ENCODE measurements at places on chromosomes 4 and X.

- DNase-seq: no peak
These were observed 3.9 kb upstream of the DTHD1 start for GRCh38 chr4:36277533-36277932.

GRCh38 chr4:94695384-94695783 lies 62.4 kb upstream of the BMPR1B start:
- DNase-seq: no peak

GRCh38 chrX:13506574-13506973 lies 62.8 kb upstream of the EGFL6 start:
- DNase-seq: peak; percentile 59

- DNase-seq: no peak
These were observed 85.1 kb upstream of the NDP start for GRCh38 chrX:44058339-44058738.

DNA sequence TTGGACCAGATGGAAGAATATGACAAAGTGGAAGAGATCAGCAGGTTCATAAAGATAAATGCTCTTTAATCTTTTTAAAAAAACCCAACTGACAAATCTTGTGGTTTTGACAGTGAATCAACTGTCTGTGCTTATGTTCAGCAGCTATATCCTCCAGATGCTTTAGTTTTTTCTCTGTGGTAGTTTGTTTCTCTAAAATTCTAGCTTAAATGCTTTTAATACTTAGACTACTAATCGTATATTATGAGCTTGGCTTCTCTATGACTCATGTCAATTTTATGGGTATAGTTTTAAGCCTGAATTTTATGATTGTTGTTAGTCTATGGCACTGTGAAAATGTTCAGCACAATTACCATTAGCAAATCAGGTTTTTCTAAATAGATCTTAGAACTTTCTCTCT lies 12.9 kb downstream of the HHIP start:
- peak; percentile 80 for DNase-seq

DNA sequence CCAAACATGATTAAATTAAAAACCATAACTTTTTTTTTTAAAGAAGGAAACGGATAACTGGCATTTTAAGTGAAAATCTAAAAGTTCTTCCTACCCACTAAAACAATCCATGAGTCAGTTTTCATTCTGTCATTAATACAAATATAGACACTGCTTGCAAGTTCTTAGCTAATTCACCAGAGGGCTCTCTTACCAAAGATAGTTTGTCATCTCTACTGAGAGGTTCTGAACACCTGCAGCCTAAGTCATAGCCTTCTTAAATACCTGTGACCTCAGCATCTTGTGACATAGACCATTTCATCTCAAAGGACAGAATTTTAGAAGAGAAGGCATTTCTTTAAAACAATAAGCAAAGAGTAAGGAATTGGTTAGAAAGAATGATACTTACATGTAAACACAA lies 65.3 kb upstream of the FAM120C start:
- DNase-seq: peak; percentile 29

DNA sequence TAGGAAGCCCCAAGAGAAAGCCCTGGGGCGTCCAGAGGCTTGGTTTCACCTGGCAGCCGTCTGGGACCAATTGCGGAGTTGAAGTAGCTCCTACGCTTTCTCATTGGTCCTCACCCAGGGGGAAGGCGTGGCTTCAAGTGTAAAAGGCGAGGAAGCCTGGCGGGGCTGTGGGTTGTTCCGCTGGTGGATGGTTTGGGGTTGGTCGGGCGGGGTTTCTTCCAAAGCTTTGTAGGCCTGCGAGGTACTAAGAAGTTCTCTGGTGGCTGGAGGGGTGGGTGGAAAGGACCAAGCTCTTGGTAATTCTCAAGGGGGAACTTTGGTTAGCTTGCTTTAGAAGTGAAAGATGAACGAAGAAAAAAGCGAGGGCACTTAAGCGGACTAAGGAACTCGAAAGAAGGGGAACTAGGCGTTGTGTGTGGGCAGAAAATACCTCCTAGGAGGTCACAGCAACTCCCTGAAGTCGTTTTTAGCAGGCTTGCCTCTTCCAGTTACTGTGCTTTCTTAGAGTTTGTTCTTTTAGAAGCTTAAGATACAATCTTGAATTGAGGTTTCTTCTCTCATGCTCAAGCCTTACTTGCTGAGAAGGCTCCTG lies 36.6 kb downstream of the CCNG2 start:
- peak; percentile 91 for DNase-seq

GRCh38 chr4:654871-655463 lies 19.1 kb downstream of the ATP5ME start:
- DNase-seq: no peak

GRCh38 chrX:19545651-19546050 lies 30.3 kb upstream of the MAP3K15 start:
- DNase-seq: no peak

GRCh38 chr4:82614838-82615449 lies 53.2 kb upstream of the TMEM150C start:
- no peak for DNase-seq

DNA sequence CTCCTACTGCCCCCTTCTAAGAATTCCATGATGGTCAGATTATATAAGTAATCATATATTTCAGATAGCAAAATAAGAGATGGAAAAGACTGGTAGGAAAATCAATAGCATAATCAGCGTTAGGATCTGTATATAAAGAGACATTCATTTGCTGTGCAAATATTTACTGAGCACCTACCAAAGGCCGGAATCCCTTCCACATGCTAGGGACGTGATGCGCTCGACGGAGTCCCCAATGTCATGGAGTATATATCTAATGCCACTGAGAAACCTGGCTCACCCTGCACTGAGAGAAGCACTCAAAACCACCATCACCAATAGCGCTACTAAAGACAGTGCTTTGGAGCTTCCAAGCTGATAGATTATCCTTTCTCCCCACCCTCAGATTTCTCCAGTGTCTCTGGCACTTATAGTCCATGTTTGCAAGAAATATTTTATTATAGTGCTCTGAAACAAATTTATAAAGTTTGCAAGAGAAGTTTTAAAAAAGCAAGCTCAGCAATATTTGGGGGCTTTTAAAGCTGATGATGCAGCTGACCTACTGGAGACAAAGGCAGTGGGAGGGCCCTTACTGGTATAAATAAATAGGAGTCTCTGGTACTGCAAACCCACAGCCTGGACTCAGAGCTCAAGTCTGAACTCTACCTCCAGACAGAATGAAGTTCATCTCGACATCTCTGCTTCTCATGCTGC lies at the start of gene CXCL13:
Gene CXCL13, plus strand, starts transcription at position 611 of the 693 bp plus-strand sequence. Its CDS starts 46 bp downstream, at position 657.
- no peak for DNase-seq

DNA sequence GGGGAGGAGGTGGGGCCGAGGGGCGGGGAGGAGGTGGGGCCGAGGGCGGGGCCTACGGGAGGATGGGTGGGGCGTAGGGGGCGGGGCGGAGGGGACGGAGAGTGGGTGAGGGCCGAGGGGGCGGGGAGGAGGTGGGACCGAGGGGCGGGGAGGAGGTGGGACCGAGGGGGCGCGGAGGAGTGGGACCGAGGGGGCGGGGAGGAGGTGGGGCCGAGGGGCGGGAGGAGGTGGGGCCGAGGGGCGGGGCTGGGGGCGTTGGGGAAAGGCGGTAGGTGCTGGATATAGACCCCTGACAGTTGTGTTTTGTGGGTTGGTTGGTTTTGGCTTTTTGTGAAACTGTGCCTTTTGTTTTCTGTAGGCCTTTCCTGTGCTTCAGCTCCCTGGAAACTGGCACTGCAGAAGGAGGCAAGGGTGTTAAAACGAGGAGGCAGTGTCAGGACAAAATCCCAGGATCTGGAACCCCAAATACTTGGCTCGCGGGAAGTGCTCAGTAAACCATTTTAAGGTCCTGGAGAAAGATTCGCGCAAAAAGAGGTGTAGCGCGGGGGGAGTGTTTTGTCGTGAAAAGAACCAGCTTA lies 580 bp upstream of the MMGT1 start:
- DNase-seq: peak; percentile 55

- no peak for DNase-seq
These were observed 9.3 kb upstream of the CPE start for GRCh38 chr4:165369522-165369921.

DNA sequence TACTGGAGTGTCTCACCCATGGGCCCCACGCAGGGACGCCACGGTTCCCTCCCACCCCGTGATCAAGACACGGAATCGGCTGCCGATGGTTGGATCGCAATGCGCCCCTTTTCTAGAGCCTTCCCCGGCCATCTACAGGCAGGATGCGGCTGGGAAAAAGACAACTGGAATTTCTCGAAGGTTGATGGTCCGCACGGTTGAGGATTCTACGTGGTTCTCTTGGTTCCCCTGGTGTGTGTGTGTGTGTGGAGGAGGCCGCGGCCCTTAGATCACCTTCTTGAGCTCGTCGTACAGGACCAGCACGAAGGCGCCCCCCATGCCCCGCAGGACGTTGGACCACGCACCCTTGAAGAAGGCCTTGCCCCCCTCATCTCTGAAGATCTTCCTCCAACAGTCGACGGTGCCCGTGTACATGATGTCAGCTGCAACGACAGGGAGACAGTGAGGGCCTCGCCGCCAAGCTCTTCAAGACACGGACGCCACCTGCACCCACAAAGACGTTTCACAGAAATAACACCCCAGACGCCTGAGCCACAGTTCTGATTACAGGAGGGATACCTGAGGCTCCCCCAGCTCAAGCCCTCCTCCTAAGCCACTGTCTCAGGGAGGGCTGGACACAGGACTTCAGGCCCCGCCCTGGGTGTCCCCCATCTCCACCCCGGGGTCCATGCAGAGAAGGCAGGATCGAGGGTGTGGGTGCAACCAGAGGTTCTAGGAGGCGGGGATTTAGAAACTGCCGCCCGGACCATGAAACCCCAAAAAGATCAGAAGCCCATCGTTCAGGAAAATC lies 5.4 kb downstream of the SLC25A6 start:
- DNase-seq: no peak

DNA sequence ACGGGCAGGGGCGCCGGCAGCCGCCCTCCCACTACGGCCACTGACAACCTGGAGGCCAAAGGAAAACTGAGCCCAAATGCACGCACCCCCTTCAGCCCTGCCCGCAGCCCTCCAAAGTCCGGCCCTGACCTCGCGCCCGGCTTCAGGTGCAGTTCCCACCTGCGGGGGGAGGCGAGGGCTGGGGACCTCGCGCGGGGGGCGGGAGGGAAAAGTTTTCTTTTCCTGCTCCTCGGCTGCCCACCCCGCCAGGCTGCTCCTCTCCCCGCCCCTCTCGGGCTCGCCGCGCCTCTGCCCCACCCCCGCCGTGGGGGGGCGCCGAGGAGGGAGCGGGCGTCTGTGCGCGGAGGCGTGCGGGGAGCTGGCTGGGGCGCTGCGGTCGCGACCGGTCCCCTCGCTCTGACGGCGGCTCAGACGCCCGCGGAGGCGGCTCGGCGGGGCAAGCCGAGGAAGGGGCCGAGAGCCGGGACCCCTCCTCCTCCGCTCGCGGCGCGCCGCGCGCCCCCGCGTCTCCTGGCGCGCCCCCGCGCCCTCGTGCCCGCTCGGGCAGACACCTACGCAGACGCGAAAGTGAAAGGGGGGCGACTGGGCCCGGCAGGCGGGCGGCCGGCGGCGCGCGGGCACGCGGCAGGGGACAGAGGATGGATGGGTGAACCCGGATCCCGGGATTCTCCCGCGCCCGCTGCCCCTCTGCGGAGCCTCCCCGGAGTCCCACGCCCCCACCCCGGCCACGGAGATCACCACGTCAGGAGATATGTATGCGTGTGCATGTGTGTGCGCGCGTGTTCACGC lies 3.1 kb upstream of the NR3C2 start:
- peak; percentile 35 for DNase-seq

GRCh38 chr4:73388887-73389286 lies 15.2 kb upstream of the ALB start:
- no peak for DNase-seq

DNA sequence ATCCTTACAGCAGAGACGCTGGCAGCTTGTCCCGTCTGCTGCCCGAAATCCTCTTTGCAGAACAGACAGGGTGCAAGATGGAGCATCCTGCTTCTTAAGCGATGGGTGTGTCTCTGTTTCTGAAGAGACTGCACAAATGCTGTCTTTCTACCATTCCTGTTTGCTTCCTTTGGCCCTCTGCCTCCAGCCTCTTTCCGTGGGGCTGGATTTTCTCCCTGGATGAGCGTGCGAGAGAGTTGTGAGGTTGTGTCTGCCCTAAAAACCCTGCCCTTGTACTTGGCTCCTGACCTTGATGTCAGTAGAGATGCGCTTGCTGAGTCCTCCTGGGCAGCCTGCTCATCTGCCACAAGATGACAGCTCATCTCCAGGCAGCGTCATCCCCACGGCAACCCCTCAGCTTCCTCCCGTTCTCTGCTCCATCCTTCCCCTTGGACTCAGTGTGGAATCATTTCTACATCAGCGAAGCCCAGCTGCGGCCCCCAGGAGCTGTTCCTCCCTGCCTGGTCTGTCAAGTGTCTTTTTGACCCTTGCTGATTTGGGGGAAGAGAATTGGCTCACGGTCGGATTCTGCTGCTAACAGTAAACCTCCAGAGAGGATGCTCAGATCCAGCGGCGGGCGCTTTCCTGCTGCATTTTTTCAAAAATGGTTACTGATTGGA lies 246.2 kb downstream of the ASMT start:
- no peak for DNase-seq

DNA sequence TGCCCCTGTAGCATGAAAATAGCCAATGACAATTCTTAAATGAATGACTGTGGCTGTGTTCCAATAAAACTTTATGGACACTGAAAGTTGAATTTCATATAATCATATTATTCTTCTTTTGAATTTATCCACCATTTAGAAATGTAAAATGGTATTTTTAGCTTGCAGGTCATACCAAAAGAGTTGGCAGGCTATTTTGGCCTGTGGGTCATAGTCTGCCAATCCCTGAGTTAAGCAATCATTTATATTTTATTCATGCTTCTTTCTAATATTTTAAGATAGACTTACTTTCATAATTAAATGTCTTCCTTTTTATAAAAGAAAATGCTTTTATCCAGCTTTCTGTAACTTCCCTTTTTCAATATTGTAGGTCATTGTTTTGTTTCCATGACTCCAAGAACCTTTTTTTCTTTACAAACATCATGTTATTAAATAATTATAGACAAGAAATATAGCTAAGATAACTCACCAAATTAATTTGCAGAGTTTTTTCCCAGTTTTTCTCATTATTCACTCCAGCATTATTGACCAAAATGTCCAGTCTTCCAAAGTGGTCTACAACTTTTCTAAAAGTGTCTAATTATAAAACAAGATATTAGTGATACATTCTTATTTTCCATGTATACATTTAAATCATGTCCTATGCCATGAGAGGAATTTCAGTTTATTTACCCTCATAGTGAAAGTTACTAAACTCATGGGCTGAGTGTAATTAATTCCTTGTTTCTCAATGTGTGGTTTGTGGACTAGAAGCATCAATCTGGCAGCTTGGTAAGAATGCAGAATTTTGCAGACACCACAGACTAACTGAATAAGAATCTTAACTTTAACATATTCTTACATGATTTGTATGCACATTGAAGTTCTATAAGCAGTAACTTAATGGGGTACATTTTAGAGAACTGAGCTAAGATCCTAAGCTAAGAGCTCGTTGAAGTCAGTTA lies 4.5 kb downstream of the HPGD start:
- DNase-seq: peak; percentile 64

DNA sequence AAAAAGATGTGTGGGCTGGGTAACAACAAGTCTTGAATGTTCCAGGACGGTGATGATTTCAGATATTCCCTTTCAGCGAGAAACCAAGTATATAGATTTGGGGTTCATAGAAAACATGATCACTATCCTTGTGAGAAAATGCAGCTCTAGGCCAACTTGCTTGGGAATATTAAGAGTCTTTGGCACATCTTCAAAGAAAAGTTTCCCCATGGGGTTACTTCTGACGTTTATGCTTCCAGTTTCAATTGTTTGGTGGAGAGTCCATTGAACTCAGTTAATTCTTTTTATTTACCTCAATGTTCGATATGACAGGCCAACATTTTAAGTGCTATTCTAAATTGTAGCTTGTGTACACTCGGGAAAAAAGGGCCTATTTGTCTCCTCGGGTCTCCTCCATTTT lies 126.7 kb downstream of the NHS start:
- DNase-seq: no peak

- DNase-seq: no peak
These were observed 261.8 kb downstream of the ADGRL3 start for GRCh38 chr4:61461956-61462355.

GRCh38 chr4:148955564-148956297 lies 513.5 kb upstream of the NR3C2 start:
- no peak for DNase-seq

Data from OCI-M1 (cell line).